ENCODE measurements at places on chromosomes 5 and 9.

DNA sequence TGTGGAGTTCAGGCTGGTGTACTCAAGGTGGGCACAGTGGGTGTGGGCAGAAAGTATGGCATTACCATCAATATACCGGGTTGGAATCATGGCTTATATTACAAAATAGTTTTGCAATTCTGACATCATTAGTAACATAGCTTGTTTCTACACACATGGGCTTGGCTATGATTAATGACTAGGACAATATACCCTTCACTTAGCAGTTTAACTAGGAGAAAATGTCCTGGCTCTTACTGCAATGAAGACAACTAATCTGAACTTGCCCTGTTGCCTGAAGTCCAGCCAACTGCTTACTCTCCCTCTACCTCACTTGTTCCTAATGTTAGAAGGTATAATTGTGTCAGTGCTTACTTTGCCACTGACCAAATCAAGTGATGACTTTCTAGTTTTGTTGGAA, 612.5 kb downstream of the EFNA5 start:
- DNase-seq: no peak

DNA sequence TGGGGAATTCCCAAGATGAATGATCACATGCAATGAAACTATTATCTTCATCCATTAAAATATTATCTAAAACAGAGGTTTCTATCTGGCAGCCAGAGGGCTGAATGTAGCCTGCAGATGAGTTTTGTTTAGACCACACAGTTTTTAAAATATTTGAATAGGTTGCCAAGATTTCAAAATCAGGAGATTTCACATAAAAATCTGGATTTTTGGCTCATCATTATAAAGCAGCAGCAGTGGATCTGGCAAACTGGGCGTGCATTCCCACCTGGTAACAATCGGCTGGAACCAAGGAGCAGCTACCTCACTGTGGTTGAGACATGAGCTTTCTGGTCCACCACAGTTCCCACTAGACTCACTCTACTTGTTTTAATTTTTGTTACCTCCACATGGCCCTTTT, 155.1 kb downstream of the BNC2 start:
- DNase-seq: no peak

DNA sequence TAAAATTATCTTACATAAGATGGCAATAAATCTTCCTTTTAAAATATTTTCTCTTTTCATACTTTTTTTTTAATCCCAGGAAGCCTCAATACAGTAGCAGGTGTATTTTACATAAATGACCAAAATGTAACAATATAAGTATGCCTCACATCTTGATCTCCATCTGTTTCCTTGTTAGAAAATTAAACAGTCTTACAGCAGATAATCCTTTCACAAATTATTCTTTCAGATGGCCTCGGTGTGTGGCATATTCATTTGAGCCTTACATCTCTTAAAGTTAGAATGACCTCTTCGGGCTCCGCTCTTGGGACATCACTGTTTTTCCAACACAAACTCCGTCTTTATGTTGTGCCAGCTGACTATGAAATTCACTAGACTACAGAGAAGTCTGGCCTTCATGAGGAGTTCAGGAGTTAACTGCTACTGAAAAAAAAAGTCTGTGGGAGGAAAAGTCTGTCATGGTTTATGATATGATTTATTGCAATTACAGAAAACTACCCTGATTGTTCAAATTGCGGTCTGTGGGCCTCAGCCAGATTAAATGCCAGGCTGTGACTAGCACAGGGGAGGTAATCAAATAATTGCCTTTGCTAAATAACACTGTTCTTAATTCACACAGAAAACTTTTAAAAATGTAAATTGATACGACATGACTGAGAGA, 292.9 kb upstream of the PUM3 start:
- DNase-seq: no peak

DNA sequence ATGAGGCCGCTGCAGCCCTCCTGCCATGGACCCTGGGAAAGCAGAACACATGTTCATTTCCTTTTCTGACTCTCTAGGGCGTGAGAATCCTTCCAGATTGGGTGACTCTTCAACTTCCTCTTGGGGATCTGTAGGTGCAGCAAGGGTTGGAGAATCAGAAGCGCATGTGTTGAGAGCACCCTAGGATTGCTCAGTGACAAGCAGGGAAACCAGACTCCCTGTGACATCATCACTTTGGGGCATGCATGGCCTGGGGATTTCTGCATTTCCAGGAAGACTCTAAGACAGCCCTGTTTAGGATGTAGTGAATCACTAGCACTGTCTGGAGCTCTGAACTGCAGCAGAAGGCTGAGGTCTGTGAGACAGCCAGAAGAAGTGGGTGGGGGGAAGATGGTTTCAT, 15.1 kb upstream of the LCP2 start:
- no peak for DNase-seq

- DNase-seq: no peak
Measured at GRCh38 chr5:114544561-114544960, 182.7 kb downstream of the KCNN2 start.

- DNase-seq: peak; percentile 28
Measured at GRCh38 chr9:73200694-73201452, 49.2 kb downstream of the ANXA1 start.

GRCh38 chr5:159208514-159209437, 577 bp downstream of the RNF145 start:
- DNase-seq: no peak

DNA sequence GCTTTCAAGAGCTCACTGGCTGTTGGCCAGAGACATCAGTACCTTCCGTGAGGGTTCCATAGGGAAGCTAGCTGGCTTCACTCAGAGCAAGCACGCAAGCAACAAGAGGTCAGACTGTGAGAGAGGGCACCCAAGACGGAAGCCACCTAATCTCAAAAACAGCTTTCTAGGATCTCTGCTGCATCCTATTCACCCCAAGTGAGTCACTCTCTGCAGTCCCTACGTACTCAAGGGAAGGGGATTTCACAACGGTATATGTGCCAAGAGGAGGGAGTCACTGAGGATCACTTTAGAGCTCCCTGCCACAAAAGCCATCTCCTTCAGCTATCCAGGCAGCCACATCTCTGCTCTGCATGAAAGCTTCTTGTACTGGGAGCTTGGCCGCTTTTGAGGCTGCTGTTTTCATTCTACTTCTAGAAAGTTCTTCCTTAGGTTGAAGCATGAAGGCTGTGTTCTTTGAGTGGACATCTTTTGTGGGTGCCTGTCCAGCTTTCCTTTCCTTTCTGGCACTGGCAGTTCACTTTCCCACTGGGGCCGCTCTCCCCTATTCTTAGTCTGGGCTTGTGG, 249.5 kb downstream of the MAN2A1 start:
- DNase-seq: no peak

DNA sequence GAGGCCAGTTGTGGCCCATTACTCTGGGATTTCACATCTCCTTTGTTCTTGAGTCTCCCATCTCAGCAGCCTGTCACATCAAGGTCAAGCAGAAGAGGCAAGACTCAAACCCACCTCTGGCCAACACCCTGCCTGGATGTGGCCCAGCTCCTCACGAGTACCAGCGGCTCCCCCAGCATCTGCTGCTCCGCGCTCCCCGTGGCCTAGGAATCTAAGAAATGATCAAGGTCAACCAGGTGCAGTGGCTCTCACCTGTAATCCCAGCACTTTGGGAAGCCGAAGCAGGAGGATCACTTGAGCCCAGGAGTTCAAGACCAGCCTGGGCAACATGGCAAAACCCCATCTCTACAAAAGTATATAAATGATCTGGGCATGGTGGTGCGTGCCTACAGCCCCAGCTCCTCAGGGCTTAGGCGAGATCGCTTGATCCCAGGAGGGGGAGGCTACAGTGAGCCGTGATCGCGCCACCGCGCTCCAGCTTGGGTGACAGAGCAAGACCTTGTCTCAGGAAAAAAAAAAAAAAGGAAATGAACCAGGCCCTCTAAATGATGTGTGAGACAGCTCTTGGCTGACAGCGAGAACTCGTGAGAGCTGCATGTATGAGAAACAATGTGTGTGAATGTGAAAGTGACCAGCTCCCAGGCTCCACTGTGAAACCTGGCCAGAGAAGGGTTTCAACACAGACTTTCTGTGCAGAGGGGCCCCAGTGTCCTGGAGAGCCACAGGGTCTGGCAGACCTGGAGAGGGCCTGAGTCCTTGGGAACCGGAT, 61.6 kb upstream of the ANGPTL2 start:
- DNase-seq: no peak

DNA sequence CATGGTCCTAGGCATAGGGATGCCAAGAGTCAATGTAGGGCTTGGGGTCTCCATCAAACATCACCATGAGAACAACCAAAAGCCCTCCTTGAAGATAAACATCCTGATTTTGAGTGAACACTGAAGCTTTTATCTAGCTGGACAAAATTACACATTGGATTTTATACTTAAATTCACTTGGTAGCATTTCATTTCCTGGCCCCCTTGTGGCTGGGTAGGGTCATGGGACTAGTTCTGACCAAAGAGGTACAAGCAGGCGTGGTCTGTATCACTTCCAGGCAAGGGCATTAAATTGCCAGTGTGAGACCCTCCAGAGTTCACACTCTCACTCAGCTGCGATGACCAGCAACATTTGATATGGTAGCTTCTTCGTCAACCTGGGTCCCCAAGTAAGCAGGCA, 320.3 kb downstream of the ACTL7B start:
- no peak for DNase-seq

DNA sequence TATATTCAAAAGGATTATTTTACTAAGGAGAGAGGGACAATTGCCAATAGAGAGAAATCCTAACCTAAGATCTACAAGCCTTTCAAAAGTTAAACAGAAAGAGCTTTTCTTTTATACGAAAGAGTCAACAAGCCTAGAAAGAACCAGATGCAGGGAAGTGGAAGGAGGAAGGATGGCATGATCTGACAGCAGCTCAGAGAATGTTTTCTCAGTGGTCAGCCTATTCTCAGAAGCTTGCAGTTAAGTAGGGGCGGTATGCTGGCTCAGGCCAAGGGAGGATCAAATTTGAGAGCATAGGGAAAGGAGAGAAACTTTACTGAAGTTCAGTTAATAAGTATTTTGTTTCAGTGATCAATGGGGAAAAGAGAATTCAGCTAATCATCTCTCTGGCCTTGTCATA, 88.0 kb upstream of the FTMT start:
- no peak for DNase-seq

GRCh38 chr9:97475059-97475458, 26.4 kb upstream of the TMOD1 start:
- DNase-seq: no peak

GRCh38 chr5:141672841-141673813, 8.9 kb downstream of the ARAP3 start:
- DNase-seq: no peak

GRCh38 chr5:2387634-2388325, 363.7 kb downstream of the IRX2 start:
- no peak for DNase-seq

DNA sequence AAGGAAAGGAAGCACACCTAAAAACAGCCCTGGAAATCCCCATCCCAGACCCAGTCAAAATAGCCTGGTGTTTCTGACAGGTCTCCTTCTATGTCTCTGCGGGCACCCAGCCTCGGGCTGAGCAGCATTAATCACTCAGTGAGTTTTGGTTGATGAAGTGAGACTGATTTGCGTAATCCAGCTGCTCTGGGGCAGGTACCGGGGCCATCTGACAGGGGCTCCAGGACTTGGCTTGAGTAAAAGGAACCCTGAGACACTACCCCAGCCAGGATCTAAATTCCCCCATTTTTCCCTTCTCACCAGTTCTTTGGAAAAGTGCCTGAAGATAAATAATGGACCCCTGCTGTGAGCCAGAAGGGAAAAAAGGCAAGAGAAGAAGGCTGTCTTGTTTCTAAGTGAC, 596 bp downstream of the SLC28A3 start:
- no peak for DNase-seq

DNA sequence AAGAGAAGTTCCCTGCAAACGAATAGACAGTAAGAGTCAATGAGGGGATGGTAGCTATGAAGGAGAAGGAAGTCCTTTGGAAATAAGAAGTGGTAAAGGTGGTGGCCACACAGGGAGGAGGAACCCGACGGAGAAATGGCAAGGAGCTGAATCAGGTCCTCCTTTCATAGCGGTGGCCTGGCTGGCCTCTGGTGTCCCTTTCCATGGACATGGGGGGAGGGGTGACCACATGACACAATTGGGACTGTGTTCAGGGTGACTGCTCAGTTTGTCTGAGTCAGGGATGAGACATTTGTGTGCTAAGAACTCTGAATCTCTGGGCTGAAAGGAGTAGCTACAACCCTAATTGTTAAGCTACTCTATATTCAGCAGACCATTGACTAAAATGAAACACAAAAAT, 28.7 kb upstream of the TIMD4 start:
- DNase-seq: no peak

DNA sequence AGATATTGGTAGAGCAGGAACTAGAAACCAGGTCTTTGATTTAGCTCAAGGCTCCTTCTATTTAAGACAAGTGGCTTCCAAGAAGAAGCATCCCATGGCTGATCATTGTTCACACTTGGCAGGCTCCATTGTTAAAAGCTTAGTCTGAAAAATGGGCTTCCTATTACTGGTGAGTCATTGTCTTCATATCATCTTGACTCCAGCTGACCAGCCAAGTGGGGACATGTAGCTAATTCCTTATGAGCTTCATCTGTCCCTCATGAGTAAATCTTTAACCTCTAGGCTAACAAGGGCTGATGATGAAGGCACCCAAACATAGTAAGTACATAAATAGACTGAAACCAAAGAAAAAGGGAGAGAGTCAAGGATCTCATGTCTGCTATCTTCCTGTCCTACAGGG, 530.3 kb upstream of the KLF4 start:
- DNase-seq: no peak

DNA sequence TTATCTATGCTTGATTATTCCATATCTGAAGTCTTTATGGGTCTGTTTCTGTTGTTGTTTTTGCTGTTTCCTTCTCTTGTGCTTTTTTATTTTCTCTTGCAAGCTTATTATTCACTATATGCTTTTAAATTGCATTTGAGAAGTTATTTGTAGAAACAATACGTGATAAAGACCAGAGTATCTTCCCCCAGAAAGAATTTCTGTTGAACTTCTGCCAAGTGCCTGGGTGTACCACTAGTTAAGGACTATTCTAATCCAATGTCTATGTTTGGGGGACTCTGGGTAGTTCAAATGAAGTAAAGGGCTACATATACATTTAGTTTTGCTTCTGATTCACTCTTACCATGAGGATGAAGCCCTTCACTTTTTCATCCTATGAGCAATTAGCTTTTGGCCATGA, 54.3 kb downstream of the SLF1 start:
- DNase-seq: no peak

DNA sequence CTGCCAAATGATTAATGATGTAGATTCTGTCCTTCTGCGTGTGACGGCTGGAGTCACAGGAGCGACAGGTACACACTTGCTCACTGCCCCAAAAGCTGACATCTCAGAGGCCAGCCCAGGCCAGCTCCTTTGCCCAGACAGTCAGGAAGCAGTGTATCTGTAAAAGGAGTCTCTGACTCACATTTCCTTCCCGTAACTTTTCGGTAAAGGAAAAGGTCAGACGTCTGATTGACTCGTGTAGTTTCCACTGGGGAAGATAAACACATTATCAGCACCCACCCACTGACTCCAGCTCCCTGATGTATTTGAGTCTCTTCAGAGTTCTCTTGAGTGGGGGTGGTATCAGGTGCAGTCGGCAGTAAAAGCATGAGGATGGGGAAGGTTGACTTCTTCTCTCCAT, 64.4 kb upstream of the WWC1 start:
- DNase-seq: no peak

GRCh38 chr5:177607115-177607451, 7.2 kb downstream of the B4GALT7 start:
- no peak for DNase-seq

- DNase-seq: no peak
Measured at GRCh38 chr5:171797543-171797942, 11.9 kb downstream of the SMIM23 start.

- DNase-seq: peak; percentile 80
Measured at GRCh38 chr9:79489261-79490000, 82.3 kb upstream of the TLE4 start.

GRCh38 chr9:19946441-19947109, 157.7 kb upstream of the SLC24A2 start:
- DNase-seq: no peak
